ENCODE measurements at places on chromosomes 5 and 9.

DNA sequence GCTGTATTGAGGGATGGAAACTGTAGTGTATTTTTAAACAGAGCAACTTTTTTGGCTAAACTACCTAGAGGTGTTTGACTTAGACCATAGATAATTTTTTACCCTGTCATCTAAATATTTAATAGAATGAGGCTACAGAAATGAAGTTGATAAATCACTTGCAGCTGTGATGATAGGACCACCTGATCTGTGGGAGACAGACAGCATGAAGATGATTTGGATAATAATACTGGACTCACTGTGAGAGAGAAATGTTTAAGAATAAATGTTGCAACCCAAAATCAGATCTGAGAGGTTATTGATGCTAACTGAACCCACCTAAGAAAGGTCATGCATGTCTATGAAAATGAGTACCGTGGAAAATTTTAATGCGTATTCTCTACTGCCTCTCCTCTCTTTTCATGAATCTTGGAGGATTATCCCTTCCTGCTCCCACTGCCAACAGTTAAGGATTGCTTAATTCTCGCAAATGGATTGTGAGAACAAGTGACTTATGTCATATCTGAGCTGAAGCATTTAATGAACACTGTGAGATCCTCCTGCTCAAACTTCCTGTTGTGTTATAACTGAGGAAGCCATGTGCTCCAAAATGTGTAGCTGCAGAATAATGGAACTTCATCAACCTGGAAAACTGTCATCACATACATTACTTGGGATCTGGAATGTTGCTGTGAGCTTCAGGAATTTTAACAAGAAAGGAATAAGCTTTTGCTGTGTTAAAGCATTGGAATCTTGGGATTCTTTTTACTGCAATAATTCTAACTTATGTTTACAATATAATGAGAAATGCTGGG, 617.9 kb upstream of the CDH18 start:
- DNase-seq: no peak

DNA sequence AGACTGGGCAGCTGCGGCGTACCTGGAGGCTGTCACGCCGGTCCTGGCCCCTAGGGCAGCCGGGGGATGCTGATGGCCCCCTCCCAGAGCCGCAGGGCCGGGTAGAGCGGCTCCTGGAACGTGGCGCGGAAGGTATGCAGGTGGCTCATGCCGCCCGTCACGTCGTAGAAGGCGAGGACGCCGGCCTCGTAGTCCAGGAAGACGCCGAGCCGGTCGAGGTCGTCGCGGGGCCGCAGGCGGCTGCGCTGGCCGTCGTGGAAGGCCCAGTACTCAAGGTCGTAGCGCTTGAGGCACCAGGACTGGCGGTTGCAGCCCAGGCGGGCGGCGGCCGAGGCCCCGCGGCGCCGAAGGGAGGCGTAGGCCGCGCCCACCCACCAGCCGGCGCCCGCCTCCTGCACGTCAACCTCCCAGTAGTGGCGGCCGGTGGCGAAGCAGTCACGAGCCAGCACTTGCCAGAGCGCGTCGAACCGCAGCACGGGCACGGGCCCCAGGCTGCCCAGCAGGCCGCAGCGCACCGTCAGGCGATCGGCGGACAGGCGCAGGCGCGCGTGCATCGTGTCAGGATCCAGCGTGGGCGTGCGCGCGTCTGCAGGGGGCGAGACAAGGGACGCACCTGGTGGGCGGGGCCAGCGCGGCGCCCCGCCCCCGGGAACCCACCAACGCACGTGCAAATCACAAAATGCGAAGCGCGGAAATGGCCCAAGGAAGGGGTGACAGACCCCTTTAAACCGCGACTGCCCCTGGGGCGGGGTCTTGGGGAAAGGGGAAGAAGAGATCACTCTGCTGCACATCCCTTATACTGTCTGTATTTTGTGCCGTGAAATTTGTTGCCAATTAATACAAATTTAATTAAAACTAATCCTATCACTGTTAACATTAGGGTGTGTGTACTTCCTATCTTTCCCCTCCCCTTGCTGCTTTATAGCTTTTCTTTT, 31.2 kb downstream of the NANS start:
- no peak for DNase-seq

DNA sequence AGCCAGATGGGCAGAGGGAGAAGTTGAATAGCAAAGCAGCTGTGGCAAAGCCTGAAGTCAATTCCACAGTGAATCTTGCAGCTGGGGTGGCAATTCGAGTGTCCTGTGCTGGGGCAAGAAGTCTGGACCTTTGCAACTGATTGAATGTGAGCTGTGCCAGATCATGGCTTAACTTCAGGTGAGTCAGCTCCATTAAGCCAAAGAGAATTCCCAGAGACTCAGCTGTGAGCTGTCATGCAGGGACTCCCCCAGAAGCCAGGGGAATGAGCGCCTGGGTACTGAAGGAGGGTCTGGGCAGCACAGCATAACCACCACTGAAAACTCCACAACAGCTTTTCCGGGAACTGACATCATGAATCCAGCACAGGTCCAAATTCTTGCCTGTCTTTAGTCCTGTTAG, 153.5 kb upstream of the TRPC7 start:
- DNase-seq: no peak

- no peak for DNase-seq
These were observed 222.1 kb downstream of the GOLPH3 start for GRCh38 chr5:31952067-31952466.

DNA sequence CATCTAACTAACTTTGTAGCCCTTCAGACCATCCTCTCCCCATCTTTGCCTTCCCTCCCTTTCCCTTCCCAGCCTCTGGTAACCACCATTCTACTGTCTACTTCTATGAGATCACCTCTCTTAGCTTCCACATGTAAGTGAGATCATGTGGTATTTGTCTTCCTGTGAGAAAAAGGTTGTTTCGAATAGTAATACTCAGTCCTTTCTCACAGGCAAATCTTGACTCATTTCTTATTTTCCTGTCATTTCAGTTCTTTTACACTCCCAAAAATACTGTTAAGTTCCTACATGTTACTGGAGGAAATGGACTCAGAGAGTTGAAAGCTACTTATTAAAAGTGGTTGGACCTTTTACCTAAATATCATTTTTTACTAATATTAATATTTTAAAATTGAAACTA, 82.1 kb downstream of the SLF1 start:
- DNase-seq: no peak

DNA sequence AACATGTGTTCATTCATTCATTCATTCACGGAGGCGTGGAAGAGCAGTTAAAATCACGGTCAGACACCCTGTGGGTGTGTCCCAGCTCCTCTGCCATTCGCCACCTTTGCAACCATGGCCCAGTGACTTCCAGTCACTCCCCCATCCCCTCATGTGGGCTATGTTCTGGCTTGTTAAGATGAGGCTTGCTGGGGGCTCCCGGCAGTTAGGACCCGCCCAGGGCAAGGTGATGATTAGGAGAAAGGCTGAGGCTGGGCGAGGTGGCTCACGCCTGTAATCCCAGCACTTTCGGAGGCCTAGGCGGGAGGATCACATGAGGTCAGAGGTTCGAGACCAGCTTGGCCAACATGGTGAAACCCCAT, 24.9 kb upstream of the PTGES start:
- DNase-seq: no peak

DNA sequence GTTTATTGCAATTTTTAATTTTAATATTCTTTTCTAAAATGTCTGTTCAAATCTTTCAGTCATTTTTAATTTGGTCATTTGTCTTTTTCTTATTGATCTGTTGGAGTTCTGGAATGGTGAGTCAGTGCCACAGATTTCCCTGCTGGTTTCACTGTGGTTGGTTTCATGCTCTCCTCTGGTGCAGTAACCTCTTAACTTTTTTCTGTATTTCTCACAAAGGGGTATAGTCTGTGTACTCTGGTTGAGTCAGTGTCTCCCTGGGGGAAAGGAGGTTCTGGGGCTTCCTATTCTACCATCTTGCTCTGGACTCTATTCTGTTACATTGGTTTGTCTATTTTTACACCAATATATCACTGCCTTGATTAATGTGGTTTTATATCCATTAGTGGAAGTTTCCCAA, 178.8 kb downstream of the CSNK1G3 start:
- no peak for DNase-seq

- no peak for DNase-seq
These were observed 5.4 kb downstream of the MRPS27 start for GRCh38 chr5:72314571-72315172.

- DNase-seq: no peak
These were observed 395.2 kb upstream of the KIF2A start for GRCh38 chr5:61910771-61911170.

GRCh38 chr9:77820293-77820954, 172.3 kb upstream of the GNA14 start:
- DNase-seq: no peak

- DNase-seq: no peak
These were observed 2.3 kb downstream of the TNFSF8 start for GRCh38 chr9:114928136-114928535.

GRCh38 chr5:149129181-149129580, 12.1 kb upstream of the ABLIM3 start:
- DNase-seq: no peak

- no peak for DNase-seq
These were observed 30.6 kb downstream of the KDM4C start for GRCh38 chr9:6788162-6789016.

DNA sequence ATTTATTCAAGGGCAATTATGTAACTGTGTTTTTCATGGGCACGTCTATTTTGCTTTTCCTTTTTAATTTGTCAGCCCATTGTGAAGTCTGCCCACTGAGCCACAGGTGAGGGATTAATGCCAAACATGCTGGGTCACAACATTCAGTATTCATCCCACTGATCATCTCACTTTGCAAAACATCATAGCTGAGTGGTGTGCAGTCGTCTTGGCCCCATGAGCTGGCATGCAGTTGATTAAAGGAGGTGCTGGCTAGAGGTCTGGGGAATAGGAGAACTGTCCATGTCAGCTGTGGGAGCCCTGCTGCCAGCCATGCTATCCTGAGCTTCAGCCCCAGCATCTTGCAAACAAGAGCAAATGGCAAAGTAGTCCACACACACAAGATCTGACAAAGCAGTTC, 11.7 kb upstream of the ESM1 start:
- no peak for DNase-seq

DNA sequence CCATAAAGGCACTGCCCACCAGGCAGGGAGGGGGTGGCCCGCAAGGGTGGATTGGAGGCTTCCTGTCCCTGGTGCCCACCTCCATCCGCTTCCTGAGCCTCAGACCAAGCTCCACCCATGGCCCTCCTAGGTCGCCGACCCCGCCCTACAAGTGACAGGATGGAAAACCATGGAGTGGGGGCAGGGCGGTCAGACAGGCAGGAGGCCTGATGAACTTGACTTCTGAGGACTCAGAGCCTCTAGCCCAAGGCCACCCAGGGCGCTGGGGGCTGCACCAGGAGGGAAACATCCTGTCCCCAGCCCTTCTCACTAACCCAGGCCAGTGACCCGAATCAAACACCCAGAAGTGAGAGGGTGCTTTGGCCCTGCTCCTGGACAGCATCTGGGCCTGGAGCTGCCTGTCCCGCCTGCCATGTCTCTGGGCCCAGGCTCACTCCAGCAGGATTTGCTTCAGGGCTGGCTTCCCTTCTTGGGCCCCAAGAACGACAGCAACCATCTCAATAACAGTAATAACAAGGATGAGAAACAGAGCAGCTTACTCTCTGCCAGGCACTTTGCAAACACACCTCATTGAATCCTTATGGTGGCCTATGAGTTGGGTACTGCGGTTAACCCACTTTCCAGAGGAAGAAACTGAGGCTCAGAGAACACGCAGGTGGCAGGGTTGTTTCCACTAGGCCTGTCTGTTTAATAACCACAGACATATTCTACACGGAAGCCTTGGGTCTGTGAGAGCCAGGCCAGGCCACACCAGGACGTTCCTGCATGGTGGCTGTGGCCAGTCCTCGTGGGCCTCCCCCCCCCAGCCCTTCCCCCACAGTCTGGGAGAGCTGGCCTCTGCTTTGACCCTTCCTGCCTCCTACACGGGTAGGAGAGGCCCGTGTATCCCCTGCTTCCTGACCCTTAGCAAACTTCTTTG, 4.4 kb upstream of the ST6GALNAC6 start:
- DNase-seq: no peak

DNA sequence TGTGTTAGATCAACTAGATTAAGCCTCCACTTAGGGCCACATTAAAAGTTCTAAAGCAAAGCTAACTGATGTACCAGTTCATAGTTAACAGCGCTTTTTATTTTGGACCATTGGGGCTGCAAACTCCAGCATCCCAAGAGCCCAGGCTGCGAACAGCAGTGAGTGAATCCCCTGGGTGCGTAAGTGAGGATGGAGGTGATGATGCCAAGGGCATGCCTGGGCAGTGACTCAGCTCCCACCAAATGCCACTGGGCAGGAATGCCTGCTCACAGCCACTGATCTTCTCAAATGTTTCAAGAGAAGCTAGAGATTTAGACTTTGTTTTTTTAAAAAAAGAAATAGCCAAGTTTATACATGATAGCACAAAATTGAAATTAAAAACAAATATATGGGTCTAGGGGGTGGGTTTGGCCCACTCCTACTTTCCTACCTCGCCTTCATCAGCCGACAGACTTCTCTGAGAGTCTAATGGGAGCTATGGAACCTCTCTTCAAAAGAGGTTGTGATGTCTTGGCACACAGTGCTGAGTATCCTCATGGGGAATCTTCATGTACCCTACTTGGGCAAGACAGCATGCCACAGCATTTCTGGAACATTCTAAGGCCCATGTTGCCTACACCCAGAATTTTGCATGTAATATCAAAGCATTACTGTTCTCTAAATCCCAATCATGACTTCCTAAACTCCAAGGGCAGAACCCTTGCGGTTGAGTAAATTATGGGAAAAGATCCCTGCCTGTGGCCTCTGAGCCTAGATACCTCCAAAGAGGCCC, 398.1 kb downstream of the EBF1 start:
- DNase-seq: no peak

- no peak for DNase-seq
These were observed 27.9 kb upstream of the CTNNA1 start for GRCh38 chr5:138725153-138725817.

DNA sequence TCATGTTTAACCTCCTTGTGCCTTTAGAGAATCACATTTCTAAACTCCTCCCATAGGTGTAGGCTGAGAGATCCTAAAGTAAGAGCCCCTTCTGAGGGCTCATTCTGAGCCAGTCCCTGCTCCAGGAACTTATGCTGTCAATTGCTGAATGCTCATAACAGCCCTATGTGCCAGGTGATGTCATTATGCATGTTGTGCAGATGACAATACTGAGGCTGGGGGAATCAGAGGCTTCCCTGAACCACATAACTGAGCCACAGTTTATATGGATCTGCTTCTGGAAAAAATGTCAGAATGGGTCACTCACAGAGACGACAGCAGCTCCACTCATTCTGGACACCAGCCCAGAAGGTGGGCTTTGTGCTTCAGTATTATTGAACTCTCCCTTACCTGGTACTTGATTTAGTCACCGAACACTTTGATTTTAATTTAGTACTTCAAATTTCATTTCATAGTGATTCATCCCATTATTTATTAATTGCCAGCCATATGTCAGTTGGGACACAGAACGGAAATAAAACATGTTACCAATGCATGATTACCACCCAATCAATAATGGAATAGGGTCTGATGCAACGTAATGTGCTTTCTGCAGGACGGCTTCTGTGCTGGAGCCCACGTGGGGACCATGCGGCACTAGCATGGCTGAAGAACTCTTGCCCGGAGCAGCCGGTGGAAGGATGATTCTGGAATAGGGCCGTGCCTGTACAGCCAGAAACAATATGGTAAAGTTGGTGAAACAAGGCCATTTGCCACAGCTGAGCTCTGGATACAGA, 406.3 kb downstream of the IRX1 start:
- DNase-seq: no peak

- no peak for DNase-seq
These were observed 9.6 kb downstream of the NCS1 start for GRCh38 chr9:130181678-130182380.
